ENCODE measurements at places on chromosomes 6 and 20. TPM values are rescaled to one million over a fixed set of nuclear protein-coding genes. Genes with fewer than 3 reads are reported as not detected.

Gene ROS1
- not detected for total RNA-seq

Gene SLC35D3
- total RNA-seq, result 0.57 TPM

DNA sequence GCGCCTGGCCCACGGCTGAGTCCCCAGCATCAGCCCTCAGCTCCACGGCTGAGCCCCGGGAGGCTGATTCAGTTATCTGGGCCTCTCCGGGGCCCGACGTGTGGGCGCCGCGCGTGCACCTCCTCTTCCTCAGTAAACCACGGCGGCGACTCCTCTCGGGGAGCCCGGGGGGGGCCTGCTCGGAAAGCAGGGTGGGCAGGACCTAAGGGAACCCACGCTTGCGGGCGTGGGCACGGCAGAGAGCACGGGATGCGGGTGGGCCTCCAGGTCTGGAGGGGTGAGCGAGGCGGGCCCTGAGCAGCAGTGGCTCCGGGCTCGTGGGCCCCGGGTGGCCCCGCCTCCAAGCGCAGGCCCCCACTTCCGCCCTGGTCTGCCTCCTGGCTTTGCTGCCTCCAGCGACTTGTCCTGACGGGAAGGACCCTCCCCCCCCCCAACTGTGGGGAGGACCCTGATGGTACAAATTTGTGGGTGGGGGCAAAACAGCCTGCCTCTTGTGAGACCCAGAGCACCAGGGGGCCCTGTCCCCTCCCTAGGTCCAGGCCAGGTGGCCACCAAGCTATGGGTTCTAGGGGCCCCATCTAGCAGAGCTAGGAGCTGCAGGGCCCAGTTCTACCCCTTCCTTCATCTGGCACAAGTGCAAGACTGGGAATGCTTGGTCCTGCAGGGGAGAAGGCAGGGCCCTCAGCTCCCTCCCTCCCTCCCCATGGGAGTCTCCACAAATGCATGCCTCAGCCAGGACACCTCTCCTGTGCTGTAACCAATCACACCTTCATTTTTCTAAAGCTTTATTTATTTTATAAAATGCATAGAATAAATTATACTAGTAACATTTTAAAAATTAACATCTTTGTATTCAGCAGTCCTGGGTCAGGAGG is 16.9 kb downstream of the UCKL1 start:
- H3K27me3 ChIP-seq, result no peaks in the 10 kb centered on the region
- H3K4me1 ChIP-seq, result peaks cover 13% of the 10 kb centered on the region

DNA sequence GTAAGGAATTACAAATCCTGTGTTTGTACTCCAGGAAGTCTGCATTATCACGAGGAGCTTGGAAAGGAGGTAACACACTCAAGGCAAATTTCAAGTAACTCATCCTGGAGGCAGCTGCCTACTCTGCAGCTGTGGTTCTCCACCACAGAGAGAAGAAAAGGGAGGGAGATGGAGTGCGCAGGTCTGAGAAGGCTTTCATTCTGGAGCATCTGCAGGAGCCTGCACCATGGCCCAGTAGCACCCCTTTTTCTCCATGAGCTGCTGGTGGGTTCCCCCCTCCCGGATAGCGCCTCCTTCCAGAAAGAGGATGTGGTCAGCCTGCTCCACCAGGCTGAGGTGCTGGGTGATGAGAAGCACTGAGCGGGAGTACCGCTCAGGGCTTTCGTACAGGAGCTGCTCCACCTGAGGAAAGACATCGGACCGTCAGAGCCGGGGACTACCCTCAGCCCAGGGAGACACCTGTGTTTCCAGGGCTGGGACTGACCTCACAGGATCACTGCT is 1.6 kb upstream of the PSMB8 start:
- DNase-seq, result no peak
- peaks cover 11% of the 10 kb centered on the region for H3K27me3 ChIP-seq
- no peak overlapping the region for H3K27ac ChIP-seq
- H3K36me3 ChIP-seq, result no peaks in the 10 kb centered on the region
- H3K4me3 ChIP-seq, result no peak overlapping the region

DNA sequence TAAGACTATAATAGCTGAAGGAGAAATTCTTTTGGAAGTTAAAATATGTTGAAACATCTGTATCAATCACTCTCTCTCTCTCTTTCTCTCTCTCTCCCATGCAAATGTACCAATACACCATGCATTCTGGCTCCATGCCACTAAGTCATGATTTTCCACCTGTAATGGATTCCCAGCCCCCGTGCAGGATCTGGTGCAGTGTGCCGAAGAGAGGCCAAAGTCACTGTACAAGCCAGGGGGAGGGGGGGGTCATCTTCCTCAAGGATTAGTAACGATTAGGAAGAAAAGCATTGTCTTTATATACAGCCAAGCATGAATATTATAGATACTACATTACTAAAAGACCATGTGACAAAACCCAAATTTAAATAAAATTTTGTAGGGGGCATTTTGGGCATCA is 725.1 kb downstream of the KIF16B start:
- H3K27me3 ChIP-seq, result no peaks in the 10 kb centered on the region
- DNase-seq, result no peak
- H3K36me3 ChIP-seq, result no peaks in the 10 kb centered on the region
- H3K4me3 ChIP-seq, result no peak overlapping the region
- H3K4me1 ChIP-seq, result peaks cover 4% of the 10 kb centered on the region

All from H1 (cell line).